ENCODE measurements at places on chromosomes 12 and 14.

DNA sequence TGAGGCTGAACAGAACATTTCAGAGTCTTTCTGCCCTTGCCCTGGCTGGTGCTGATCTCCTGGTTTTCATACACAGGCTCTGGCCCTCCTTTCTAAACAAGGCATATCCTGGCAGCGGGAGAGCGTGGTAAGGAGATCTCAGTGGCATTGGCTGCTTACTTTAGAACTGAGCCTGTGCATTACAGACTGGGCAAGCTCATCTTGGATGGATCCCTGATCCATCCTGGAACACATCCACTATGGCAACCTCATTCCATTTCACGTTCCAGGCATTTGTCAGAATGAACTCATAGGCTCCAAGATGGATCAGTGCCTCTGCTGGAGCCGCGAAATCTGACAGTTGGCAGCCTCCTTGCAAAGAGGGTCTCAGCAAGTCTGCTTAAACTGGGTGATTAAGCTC lies 224.5 kb upstream of the PELI2 start:
- DNase-seq: no peak
- no peaks in the 10 kb centered on the region for H3K36me3 ChIP-seq
- no peaks in the 10 kb centered on the region for H3K27me3 ChIP-seq
- no peaks in the 10 kb centered on the region for H3K4me1 ChIP-seq
- H3K27ac ChIP-seq: no peak overlapping the region

DNA sequence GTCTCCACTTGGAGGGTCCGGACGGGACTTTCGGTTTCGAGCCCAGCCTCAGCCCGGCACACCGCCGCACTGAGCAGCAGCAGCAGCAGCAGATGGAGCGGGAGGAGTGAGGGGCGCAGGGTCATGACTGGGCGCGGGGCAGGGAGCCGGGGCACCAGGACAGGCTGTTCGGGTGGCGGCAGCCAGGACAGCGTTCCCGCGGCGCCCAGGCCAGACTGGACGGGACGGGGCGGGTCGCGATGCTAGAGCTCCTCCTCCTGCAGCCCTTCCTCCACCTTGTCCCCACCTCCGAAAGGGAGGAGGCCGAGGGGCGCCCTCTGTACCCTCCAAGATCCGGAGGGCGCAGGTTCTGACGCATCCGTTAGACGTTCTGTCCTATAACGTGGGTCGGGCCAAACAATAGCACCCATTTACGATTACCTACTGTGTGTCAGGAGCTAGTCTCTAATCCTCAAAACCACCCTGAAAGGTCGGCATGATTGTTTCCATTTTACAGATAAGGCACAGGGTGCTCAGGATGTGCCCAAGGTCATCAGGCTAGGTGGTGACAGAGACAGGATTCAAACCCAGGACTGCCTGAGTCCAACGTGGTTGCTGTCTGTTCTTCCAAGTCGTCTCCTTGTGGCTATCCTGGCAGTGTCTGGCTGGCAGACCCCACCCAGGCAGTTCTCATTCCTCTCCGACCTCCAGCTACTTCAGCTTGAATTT lies at the start of gene FKBP11:
Gene FKBP11, minus strand, starts transcription at position 189 of the 708 bp plus-strand sequence. Its CDS starts 64 bp downstream, at position 125.
- no peaks in the 10 kb centered on the region for H3K27me3 ChIP-seq
- H3K4me3 ChIP-seq: peak within 1 kb of the TSS; percentile 87
- peak; percentile 80 for DNase-seq
- peaks cover 45% of the 10 kb centered on the region for H3K36me3 ChIP-seq
- peak within 1 kb of the TSS; percentile 87 for H3K27ac ChIP-seq
- H3K4me1 ChIP-seq: peaks cover 54% of the 10 kb centered on the region

GRCh38 chr14:77316872-77317301 lies 3.8 kb downstream of the POMT2 start:
- no peak for DNase-seq
- no peaks in the 10 kb centered on the region for H3K36me3 ChIP-seq
- peaks cover 16% of the 10 kb centered on the region for H3K4me1 ChIP-seq

GRCh38 chr12:128940090-128940888 lies 87.0 kb downstream of the GLT1D1 start:
- peaks cover 7% of the 10 kb centered on the region for H3K27me3 ChIP-seq
- no peaks in the 10 kb centered on the region for H3K4me1 ChIP-seq
- DNase-seq: no peak

DNA sequence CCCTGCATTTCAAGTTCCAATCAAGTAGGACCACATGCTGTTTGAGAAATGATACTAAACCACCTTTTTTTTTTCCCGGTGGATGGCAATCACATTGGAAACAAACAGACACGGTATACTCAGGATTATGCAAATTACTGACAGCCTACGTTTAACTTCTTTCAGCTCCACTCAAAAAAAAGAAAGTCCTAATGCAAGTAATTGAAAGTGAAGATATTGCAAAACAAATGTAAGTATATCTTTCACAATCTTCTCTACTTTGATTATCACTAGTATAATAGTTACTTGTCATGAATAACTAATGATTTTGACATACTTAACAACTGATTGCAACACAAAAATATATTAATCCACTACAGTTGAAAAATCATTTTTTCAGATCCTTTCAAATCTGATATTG lies 2.6 kb upstream of the OSBPL8 start:
- H3K4me3 ChIP-seq: no peak overlapping the region
- H3K4me1 ChIP-seq: peaks cover 20% of the 10 kb centered on the region
- DNase-seq: no peak
- H3K27me3 ChIP-seq: no peaks in the 10 kb centered on the region
- H3K36me3 ChIP-seq: no peaks in the 10 kb centered on the region

DNA sequence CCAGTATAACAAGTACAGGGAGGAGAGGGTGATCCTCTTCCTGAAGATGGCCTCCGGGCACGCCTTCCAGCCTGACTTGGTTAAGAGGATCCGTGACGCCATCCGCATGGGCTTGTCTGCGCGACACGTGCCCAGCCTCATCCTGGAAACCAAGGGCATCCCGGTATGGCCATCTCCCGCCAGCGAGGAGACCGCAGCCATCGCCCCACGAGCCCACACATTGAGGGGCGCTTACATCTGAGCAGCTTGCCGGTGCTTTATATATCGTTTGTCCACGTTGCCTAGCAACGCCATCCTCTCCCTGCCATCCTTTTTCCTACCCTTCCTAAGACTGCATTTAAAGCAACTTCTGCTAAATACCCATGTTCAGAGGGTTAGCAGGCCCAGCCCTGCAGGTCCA lies 71.5 kb downstream of the AACS start:
- H3K4me3 ChIP-seq: no peak overlapping the region
- H3K27ac ChIP-seq: no peak overlapping the region
- no peak for DNase-seq
- H3K27me3 ChIP-seq: no peaks in the 10 kb centered on the region

GRCh38 chr12:46174061-46174662 lies 94.7 kb downstream of the SLC38A1 start:
- no peaks in the 10 kb centered on the region for H3K27me3 ChIP-seq
- H3K27ac ChIP-seq: peak overlapping the region; percentile 55
- H3K36me3 ChIP-seq: no peaks in the 10 kb centered on the region

DNA sequence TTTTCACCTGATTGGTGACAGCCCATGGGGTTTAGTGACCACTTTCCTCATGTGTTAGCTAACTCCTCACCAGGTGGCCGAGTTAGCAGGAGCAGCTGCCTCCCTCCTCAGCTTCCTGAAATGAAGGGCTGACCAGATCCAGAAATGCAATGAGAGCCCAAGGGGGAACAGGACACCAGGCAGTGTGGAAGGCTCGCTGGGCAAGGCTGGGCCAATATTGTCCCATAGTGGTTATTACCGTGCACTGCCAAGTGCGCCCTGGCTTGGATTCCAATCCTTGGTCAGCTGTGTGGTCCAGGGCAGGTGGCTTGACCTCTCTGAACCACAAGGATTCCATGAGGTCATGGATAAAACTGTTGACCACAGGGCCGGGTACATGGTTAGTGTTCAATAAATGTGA lies 3.6 kb upstream of the HSPB8 start:
- no peak overlapping the region for H3K4me3 ChIP-seq
- no peak overlapping the region for H3K27ac ChIP-seq
- H3K36me3 ChIP-seq: no peaks in the 10 kb centered on the region
- H3K4me1 ChIP-seq: no peaks in the 10 kb centered on the region
- peaks cover 7% of the 10 kb centered on the region for H3K27me3 ChIP-seq
- no peak for DNase-seq

DNA sequence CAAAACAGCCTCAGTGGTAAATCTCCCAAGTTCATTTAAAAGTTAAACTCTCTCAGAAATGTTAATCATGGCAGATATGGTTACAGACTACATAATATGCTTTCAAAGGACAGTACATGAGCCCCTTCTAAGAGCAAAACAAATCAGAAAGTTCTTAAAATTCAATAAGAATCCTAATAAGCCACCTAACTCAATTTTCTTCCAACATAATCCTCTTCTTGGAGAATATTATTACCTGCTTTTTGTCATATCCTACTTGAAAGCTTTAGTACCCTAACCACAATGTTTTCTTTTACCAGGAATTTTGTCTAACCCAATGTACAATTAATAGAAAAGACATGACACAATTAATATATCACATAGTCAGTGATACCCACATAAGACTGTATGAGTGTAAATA lies 236.5 kb upstream of the ATP2B1 start:
- DNase-seq: no peak
- H3K4me1 ChIP-seq: peaks cover 55% of the 10 kb centered on the region
- no peak overlapping the region for H3K27ac ChIP-seq
- no peaks in the 10 kb centered on the region for H3K36me3 ChIP-seq

DNA sequence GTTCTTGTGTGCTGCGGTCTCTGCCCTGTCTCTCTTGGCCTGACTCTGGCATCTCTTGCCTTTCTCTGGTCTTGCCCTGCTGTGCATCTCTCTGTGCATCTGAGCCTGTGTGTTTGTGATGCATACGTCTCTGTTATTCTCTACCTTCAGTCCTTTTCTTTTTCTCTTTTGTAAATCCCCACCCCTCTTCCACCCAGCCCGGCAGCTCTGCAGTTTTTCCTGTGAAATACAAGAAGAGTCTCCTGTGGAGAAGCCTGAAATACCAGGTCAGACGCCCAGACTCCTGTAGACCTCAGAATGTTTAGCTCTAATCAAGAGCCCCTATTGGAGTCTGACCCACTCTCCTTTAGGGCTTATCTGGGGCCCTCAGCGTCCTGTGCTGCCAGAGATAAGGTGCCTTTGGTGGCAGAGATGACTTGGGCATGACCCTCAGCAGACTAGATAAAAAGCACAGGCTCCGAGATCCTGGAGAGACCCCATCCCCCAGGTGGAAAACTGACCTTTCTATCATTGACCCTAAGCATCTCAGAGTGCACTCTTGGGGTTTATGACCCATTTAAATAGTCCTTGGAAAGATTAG lies 167.5 kb upstream of the SRRM4 start:
- H3K36me3 ChIP-seq: no peaks in the 10 kb centered on the region
- no peak overlapping the region for H3K27ac ChIP-seq
- no peaks in the 10 kb centered on the region for H3K4me1 ChIP-seq
- peaks cover 2% of the 10 kb centered on the region for H3K27me3 ChIP-seq
- H3K4me3 ChIP-seq: no peak overlapping the region
- DNase-seq: no peak

GRCh38 chr12:2574355-2574935 lies 220.3 kb upstream of the FKBP4 start:
- no peak overlapping the region for H3K4me3 ChIP-seq
- DNase-seq: no peak
- no peak overlapping the region for H3K27ac ChIP-seq
- H3K36me3 ChIP-seq: no peaks in the 10 kb centered on the region
- peaks cover 13% of the 10 kb centered on the region for H3K27me3 ChIP-seq

DNA sequence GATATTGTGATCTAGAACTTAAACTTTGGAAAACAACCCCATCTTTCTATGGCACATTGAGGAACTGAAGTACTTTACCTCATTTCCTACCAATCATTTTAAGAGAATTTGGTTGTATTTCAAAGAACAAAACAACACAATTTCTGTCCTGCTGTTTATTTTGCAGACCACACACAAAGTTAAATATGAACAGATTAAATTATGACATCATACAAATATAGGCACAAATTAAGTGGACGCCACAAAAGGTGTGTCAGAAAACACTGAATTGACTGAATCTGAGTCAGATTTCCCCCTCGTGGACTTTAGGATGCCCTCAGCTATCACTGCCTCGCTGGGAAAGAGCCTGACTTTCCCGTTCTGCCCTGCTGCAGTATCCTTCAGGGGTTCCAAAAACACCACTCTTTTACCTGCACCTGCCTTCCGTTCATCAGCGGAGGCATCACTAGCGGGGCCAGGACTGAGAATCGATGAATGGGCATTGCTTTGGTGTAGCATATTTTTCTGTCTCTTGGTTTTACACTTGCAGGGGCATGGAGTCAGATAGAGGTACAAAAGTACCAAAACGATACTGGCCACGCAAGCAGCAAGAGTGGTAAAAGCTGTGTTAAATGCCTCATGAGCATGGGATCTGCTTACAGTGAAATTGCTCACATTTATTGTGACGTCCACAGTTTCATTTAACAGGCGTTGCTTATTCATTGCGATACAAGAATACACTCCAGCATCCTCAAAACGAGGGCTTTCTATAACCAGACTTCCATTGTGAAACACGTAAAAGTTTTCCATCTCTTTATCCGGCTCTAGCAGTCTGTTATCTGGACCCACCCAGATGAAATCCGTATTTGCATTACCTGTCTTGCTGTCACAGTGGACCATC lies 2.0 kb upstream of the PCED1B start:
- H3K27me3 ChIP-seq: no peaks in the 10 kb centered on the region
- peak overlapping the region; percentile 34 for H3K27ac ChIP-seq
- H3K4me3 ChIP-seq: peak overlapping the region; percentile 99
- H3K4me1 ChIP-seq: peaks cover 52% of the 10 kb centered on the region

GRCh38 chr12:83886479-83886878 lies 1026.1 kb downstream of the SLC6A15 start:
- DNase-seq: no peak
- no peaks in the 10 kb centered on the region for H3K4me1 ChIP-seq
- H3K4me3 ChIP-seq: no peak overlapping the region

- no peak for DNase-seq
- H3K36me3 ChIP-seq: peaks cover 2% of the 10 kb centered on the region
- no peak overlapping the region for H3K4me3 ChIP-seq
- H3K4me1 ChIP-seq: peaks cover 82% of the 10 kb centered on the region
Measured at GRCh38 chr14:68935761-68936214, 43.3 kb downstream of the ACTN1 start.

- H3K27me3 ChIP-seq: no peaks in the 10 kb centered on the region
- DNase-seq: no peak
- H3K4me3 ChIP-seq: no peak overlapping the region
- no peak overlapping the region for H3K27ac ChIP-seq
Measured at GRCh38 chr12:75503459-75503858, 8.0 kb downstream of the KRR1 start.

GRCh38 chr12:52356031-52356761 lies 11.1 kb downstream of the KRT85 start:
- no peak overlapping the region for H3K27ac ChIP-seq
- H3K27me3 ChIP-seq: peaks cover 1% of the 10 kb centered on the region
- DNase-seq: no peak
- no peak overlapping the region for H3K4me3 ChIP-seq
- H3K4me1 ChIP-seq: peaks cover 36% of the 10 kb centered on the region

DNA sequence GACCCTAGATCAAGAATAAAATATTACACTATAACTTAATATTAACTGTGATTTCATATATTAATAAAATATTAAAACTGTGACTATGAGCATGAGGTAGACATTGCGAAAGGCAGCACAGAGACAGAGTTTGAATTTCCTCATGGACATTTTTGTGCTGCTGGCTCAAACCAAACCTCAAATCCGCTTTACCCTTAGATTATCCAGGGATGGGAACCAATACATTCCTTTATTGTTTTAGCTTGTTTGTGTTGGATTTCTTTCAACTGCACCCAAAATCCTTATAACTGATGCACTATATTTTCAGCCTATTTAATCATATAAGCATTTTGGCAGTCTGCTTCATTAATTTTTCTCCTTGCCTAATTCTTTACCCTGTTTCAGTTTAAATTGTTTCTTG lies 436.7 kb downstream of the ATP23 start:
- peaks cover 2% of the 10 kb centered on the region for H3K27me3 ChIP-seq
- no peaks in the 10 kb centered on the region for H3K4me1 ChIP-seq
- DNase-seq: no peak
- no peak overlapping the region for H3K27ac ChIP-seq

- H3K27ac ChIP-seq: no peak overlapping the region
- H3K4me3 ChIP-seq: no peak overlapping the region
- no peak for DNase-seq
- no peaks in the 10 kb centered on the region for H3K4me1 ChIP-seq
Measured at GRCh38 chr12:20415641-20416040, 47.3 kb downstream of the PDE3A start.
